ENCODE measurements at places on chromosomes 7 and 10.

GRCh38 chr10:114349522-114350215 is 54.6 kb downstream of the AFAP1L2 start:
- DNase-seq: no peak

GRCh38 chr10:7306147-7306546 is 104.7 kb downstream of the SFMBT2 start:
- DNase-seq: no peak

- DNase-seq: no peak
Observed at GRCh38 chr10:103198648-103199047, 5.6 kb upstream of the NT5C2 start.

DNA sequence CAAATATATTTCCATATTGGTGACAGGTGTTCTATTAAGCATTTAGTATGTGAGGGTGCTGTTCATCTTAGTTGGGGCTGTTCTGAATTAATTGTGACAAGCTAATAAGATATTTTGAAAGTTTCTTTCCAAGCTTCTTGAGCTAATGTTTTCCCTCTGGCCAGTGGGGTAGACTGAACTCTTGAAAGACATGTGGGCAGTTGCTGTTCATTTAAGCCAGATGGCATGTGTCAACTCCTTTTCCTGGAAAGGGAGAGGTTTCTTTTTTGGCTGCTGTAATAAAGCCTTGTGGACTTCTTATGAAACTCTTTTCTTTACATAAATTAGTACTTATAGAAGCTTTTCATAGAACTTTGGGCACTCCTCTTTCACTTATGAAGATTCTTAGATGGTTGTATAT is 21.7 kb downstream of the RAB18 start:
- DNase-seq: no peak

GRCh38 chr7:19275000-19275399 is 129.8 kb upstream of the FERD3L start:
- DNase-seq: no peak

DNA sequence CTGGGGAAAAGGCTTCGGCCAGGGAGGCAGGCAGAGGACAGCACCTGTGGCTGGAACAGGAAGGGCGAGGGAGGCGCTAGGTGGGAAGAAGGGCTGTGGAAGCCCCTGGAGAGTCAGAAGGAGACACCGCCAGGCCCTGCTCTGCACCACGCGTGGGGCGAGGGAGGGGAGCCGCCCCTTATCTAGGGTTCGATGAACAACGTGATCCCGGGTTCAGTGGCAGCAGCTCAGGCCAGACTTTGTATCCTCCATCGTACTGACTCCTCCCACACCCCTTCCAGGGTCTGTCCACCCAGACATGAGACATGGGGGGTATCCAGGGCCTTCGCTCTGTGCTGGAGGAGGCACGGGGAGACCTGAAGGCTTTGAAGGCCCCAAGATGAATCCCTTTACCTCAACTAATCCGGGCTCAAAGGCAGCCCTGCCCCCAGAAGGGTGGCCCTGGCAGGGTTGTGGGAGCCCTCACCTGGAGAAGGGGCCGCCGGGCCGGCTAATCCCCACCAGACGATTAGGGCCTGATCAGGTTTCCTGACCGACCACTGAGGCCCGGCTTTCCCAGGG is 110.8 kb downstream of the PDGFA start:
- DNase-seq: no peak

- no peak for DNase-seq
Observed at GRCh38 chr7:47294556-47295222, 287.2 kb downstream of the TNS3 start.

GRCh38 chr7:159098424-159098786 is 46.3 kb downstream of the VIPR2 start:
- no peak for DNase-seq

DNA sequence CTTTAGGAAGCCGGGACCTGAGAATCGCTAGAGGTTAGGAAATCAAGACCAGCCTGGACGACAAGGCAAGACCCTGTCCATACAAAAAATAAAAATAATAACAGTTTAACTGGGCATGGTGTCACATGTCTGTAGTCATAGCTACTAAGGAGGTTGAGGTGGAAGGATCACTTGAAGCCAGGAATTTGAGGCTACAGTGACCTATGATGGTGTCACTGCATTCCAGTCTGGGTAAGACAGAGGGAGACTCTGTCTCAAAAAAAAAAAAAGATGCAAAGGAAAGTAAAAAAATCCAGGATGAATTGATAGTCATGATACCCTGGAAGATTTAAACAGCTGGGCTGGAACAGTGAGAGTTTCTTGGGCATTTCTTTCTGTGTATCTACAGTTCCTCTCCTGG is 463.2 kb downstream of the GALNT17 start:
- no peak for DNase-seq

- DNase-seq: no peak
Observed at GRCh38 chr7:157483515-157483914, 146.7 kb downstream of the DNAJB6 start.

DNA sequence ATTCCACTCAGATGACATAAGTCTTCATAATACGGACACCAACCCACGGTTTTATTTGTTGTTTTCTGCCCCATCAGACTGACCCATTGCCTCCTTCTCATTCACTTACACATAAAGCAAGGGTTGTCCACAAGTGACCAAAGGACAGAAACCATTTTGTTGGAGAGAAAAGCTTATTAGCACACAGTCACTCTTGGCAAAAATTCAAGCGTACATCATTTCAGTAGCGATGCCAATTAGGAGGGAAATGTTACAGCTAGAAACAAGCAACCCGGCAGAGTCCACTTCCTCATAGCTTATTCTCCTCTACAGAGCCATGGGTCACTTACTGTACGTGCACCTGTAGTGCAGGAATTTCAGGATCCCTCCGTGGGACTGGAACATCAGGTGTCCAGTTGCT is 23.0 kb downstream of the ABLIM1 start:
- DNase-seq: no peak

DNA sequence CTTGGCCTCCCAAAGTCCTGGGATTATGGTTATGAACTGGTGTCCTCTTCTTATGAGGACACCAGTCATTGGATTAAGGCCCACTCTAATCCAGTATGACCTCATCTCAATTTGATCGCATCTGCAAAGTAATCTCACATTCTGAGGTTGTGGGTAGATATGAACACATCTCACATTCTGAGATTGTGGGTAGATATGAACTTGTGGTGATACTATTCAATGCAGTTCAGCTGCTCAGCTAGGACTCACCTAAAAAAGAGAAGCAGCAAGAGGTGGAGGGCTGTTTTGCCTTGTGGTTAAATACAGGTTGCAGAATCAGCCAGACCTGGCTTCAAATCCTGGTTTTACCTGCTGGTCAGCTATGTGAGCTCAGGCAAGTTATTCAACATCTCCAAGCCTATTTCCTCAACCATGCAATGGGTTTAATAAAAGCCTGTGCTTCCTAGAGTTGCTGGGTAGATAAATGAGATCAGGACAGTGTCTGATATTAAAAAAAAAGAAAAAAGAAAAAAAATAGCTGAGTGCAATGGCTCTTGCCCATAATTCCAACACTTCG is 8.5 kb upstream of the BAG3 start:
- DNase-seq: no peak

GRCh38 chr10:1553951-1554350 is 183.4 kb downstream of the ADARB2 start:
- DNase-seq: no peak

GRCh38 chr10:9140373-9140772 is 1085.9 kb downstream of the GATA3 start:
- DNase-seq: no peak

DNA sequence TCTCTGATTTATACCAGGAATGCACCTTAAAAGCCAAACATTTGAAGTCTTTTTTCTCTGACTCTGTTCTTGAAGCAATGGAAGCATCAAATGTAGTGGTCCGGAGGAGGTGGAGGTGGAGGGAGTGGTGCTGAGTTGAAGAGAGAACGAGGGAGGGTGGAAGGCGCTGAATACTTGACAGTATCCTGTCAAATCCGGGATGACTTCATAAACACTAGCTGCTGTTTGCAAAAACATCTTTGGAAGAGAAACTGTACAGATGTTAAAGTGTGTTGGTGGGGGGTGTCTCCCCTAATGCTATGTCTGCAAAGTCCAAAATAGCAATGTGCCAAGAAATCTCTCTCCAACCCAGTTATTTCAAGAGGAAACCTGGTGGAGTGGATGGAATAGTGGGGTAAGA is 328.5 kb upstream of the AUTS2 start:
- DNase-seq: no peak

GRCh38 chr7:98701372-98701771 is 84.3 kb downstream of the NPTX2 start:
- DNase-seq: no peak

DNA sequence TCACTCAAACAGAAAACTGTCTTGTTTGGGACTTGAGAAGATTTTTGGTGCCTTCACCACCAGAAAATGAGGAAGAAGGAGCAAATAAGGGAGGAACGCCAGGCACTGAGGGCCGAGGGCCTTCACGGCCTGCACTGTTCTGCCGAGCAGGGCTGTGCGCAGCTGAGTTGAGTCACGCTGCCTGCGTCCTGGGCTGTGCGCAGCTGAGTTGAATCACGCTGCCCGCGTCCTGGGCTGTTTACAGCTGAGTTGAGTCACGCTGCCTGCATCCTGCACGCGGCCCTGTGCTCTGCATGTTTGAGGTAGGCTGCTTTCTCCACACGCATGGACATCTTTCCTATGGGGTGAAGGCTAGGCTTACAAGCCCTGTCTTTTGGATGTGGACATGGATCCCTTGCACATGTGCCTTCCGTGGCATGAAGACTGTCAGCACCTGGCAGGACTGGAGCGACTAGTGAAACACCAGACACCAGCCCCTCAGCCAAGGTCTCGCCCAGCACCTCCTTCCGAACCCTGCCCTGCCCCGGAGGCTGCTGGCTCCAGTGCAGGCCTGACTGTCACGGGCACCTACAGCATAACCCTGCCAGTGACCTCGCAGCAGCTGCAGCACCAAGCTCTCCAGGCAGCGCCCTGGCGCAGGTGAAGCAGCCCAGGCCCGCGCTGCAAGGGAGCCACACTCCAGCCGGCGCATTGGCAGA is 96.7 kb downstream of the HTR5A start:
- DNase-seq: no peak

GRCh38 chr10:20257422-20257821 is 441.2 kb downstream of the PLXDC2 start:
- peak; percentile 38 for DNase-seq

GRCh38 chr10:117534321-117535297 is 7.9 kb upstream of the EMX2 start:
- peak; percentile 64 for DNase-seq

DNA sequence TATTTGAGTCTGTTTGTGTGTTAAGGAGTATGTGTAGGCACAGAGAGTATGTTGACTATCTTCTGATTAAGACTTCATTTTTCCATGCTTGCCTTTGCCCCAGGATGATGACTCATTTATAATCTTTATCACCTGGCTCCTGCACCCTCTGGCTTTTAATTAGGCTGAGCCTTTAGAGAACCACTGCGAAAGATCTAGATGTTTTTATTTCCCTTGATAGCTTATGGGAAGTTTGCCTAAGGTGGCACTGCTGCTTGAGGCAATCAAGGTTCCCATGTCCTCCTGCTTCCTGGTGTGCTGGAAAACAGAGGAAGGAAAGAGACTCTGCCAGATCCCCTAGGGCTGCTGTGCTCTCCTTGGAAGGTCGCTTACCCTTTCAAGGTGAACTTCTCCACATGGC is 114.6 kb downstream of the ARL4A start:
- DNase-seq: no peak

DNA sequence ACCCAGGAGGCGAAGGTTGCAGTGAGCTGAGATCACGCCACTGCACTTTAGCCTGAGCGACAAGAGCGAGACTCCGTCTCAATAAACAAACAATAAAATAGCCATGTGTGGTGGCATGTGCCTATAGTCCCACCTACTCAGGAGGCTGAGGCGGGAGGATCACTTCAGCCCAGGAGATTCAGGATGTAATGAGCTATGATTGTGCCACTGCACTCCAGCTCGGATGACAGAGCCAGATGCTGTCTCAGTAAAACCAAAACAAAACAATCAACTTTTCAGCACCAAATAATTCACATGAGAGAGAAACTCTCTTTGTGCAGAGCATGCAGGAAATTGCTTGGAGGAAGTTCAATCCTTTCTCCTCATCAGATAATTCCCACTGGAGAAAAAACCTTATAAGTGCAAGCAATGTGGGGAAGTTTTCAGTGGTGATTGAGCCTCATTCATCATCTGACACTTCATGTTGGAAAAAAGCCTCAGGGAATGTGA is 13.4 kb upstream of the FIS1 start:
- no peak for DNase-seq

GRCh38 chr7:19958309-19958896 is 185.0 kb upstream of the TMEM196 start:
- no peak for DNase-seq

GRCh38 chr10:29471544-29471859 is 163.3 kb downstream of the SVIL start:
- no peak for DNase-seq

Data from NCI-H748 treated with DMSO at 0.1 percent for 48 hours (cell line).